ENCODE measurements at places on chromosomes 3 and 15.

DNA sequence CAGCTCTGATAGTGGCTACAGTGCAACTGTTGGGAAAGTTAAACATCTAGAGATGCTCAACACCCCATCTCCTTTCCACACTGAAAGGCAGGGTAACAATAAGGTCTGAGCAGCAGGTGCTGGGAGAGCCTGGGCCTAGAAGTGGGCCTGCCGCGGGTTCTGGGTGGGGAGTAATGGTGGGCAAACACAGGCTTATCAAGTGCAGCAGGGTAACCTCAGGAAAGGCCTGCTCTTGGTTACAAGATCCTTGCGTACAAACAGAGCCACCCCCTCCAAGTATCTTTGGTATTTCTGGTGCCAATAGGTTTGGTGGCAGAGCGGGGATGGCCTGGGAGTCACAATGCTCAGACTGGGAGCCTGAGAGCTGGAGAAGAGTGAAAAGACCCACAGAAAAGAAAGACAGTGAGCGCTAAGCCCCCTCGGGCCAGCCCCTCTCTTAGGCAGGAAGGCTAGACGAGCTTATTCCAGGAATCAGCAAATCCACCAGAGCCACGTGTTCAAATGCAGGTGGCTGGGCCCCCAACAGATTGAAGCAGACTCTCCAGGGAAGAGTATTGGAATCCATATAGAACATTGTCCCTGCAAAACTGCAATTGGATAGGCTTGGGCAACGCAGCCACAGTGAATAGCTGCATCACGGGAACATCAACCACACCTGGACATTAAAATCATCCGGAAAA lies 2.7 kb downstream of the IQSEC1 start:
- DNase-seq: no peak

DNA sequence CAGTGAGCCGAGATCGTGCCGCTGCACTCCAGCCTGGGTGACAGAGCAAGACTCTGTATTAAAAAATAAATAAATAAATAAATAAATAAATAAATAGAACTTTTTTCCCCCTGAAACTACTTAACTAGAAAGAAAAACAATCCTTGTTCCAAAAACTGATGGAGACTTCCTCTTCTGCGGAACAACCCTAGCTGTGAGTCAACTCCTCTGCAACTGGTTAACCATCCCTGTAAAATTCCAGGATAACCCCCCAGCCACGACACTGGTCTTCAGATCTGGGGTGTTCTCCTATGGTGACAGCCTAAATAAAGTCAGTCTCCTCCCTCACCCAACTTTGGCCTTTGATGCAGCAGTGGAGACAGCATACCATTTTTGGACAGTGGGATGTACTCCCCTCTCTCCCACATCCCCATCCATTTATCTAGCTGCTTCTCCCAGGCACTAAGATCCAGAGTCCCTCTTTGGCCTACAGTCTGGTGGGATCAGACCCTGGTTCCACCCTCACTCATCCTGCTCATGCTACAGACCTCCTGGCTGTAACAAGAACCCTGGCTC lies 352.6 kb downstream of the OCA2 start:
- no peak for DNase-seq

DNA sequence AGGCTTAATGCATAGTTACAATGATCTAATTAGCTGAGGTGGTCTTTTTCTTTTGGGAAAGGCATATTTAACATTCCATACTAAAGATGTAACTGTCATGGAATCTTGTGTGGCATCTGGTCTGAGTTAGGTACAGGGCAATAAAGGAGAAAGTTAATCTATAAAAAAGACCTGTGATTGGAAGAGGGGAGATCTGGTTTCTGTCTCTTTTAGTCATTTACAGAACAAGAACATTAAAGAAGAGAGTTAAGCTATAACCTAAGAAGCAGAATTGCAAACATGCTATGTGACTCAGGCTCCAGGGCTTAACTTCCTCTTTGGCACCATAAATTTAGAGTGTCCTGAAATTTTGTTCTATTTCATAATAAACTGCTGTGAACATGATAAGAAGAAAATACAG lies 47.2 kb upstream of the MME start:
- DNase-seq: no peak

DNA sequence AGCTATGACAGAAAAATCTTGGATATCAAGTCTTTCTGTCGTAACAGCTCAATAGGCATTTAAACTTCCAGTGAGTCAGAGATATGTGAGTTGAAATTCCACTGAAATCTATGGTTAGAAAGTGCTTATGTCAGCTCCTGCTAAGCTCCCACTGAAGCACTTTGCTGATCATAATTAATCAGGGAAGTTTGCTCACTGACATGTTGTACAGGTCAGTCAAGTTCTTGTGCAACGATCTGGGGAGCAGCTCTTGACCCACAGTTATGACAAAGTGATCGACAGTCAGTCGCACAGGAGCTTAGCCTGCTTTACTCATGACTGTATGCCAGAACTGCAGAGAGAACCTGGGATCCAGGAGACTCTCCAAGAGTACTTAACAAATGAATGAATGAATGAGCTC lies 453.5 kb downstream of the SOX2 start:
- no peak for DNase-seq

DNA sequence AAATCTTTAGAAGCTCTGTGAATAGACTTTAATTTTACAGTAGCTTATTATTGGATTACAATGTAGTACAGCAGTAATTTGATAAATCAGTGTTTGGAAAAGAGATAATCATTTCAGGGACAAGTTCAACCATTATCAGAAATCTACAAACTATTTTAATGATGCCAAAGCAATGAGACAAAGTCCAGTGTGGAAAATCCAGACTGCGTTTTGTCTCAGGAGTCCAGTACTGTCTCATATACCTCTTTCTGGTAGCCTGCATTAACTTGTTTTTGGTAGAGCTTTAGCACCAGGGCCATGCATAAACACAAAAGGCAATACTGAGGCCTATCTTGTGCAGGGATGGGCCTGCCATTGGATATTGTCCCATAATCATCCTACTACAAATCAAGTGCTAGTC lies 19.7 kb downstream of the ACKR4 start:
- no peak for DNase-seq

DNA sequence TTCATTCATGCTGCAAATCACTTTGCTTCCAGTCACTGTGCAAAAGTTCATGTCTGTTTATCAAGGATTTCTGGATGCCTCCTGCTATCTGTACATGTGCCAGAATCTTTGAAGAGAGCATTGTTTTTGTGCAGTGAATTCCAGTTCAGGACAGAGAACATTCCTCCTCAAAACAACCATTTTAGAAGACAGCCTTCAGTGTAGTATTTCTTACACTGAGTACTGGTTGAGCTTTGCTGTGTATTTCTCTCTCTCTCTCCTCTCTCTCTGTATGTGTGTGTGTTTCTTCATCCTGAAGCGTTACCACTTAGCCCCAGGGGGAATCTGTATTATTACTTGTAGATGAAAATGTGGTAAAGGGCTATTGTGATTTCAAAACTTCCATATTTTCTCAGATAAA lies 123.8 kb upstream of the CHL1 start:
- no peak for DNase-seq

- no peak for DNase-seq
Measured at GRCh38 chr15:60612400-60613048, 133.6 kb upstream of the ICE2 start.

DNA sequence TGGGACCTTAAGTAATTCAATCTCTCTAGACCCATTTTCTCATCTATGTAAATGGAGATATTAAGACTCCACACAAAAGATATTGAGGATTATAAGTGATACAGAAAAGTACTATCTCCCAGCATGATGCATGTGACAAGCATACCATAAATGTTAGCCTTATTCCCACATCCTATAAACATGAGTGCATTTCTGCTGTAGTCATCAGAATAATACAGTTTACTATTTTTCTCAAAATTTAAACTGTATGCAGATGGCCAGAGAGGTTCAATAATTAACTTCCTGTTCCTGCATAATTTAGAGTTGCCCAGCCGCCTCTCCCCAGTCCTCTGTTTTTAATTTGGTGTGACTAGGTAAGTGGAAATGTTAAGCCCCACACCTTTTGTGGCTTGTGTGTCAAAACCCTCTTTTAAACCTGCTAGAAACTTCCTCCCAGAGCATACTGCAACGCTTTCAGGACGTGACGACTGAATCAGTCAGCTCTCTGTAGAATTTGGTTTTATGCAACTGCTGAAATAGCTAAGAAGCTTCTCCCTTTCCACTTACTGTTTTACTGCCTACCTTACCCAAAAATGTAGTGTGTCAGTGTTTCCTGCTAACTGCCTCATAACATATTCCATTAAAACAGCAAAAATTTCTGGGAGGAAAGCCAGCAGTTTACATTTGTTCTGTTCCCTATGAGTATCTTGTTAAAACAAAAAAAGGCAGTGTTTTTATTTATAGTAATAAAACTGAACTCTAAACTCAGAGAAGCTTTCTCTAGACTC lies 1037.9 kb downstream of the EPHA3 start:
- no peak for DNase-seq

DNA sequence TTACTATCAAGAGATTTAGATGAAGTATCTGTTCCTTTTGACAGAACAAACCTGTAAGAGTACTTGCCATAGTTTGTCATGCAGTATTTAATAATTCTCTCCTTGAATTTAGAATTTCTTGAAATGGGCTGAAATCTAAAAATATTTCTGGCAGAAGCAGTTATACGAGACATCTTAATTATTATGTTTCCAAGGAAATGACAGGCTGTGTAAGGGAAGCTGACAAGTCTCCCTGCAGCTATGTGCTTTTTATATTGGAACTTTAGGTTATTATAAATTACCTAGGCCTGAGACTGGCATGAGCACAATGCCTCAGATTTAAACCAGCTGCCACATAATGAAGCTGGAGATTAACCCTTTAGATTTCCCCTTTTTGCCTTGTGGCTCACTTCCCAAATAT lies 365.0 kb upstream of the EPHA6 start:
- DNase-seq: no peak

GRCh38 chr3:105802118-105802706 lies 66.6 kb downstream of the CBLB start:
- no peak for DNase-seq

DNA sequence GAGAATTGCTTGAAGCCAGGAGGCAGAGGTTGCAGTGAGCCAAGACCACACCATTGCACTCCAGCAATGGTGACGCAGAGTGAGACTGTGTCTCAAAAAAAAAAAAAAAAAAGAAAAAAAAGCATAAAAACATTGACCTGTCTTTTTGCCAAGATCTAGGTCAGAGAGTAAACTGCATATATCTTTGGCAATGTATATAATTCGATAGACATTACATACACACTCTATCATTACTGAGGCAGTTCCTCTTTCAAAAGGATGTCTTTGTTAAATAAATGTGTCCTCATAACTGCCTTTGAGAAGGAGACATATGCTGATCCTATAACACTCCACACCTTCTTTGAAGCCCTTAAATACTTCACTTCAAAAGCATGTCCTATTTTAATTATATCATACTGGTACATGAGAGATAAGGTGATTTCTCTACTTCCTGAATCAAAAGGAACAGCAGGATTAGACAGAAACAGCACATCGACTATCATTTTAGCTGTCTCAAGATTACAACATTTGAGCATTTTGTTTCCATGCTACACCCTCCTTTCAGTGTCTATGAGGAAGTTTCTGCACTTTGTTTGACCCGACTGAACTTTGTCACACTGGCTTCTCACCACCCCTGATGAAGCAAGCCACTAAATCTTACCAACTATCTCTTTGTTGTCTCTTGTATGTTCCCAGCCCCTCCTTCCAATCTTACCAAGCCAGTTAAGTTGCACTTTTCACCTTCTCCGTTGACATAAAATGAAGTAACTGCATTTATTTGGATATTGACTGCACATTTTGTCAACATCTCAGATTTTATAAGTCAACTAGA lies 335.8 kb downstream of the MECOM start:
- no peak for DNase-seq

GRCh38 chr3:182220013-182220412 lies 508.3 kb downstream of the SOX2 start:
- no peak for DNase-seq

GRCh38 chr15:36090286-36090946 lies 489.0 kb upstream of the CDIN1 start:
- DNase-seq: no peak

DNA sequence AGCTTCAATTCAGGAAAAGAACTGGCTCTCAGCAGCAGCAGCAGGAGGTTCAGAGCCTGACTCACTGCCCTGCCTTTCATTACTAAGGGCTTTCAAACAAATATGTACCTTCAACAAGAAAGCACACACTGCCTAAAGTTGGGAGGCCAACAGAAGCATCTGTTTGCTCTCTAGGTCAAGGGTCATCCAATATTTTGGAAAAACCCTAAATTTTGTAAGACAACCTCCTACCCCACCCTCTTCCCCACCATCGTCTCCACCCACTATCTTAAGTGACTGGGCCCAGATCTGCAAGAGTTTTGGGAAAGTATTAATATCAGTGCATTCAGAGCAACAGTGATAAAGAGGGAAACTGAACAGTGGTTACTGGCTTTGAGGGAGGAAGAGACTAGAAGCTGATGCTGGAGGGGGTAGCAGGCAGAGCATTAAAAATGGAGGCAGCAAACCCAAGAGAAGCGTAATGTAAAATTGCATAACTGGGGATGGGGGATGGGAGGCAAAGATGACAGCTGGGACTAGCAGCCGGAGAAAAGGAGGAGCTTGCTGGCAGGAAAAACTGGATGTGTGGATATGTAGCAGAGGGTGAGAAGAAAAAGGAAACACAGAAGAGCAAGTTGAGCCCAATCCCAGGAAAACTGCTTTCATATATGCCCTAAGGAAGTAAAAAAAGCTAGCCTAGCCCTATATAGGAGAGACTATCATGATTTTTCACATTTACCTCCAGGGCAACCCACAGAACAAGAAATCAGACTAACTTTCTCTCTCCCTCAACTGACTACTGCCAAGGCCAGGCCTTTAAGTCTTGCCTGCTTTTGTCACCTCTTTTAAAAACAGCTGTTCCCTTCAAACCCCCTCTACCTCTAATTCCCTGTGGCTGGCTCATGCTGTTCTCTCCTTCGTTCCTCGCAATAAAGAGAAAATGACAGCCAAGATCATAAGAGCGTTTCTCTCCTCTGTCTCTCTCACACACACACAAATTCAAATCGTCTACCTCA lies 31.4 kb downstream of the NPTN start:
- no peak for DNase-seq

DNA sequence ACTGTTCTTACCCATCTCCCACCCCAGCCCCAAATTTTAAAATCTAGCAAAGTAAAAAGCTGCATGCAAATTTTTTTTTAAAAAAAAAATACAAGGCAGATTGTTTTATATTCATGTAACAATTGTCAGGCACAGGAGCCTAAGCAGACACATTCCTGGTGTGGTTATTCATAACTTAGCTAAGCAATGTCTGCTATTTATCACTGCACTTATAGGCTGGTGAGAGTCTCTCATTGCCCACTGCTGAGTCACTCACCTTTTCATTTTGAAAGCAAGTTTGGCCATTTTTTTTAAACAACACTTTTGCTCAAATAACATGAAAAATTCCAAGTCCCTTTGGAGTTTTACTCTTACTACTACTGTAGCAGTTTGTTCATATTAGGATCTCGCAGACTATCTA lies 413.9 kb downstream of the RBMS3 start:
- DNase-seq: no peak

GRCh38 chr15:66212563-66212921 lies 41.0 kb downstream of the MEGF11 start:
- no peak for DNase-seq

- DNase-seq: no peak
Measured at GRCh38 chr3:44436181-44436580, 41.3 kb downstream of the ZNF445 start.
